ENCODE measurements at places on chromosomes 2 and 18. TPM values are rescaled to one million over a fixed set of nuclear protein-coding genes. Genes with fewer than 3 reads are reported as not detected.

The LRP1B gene
- total RNA-seq: not detected

The TMEM163 gene
- 0.11 TPM for total RNA-seq

The SLC25A12 gene
- 19.5 TPM for total RNA-seq

The TMEM127 gene
- total RNA-seq: 16.6 TPM

The GAREM1 gene
- not detected for total RNA-seq

The BUB1 gene
- 115 TPM for total RNA-seq

The POTEI gene
- not detected for total RNA-seq

The SAG gene
- total RNA-seq: 0.39 TPM

The CCDC150 gene
- 14.6 TPM for total RNA-seq

The MBP gene
- 47.0 TPM for total RNA-seq

The LYG1 gene
- total RNA-seq: 0.66 TPM

The LIPG gene
- 0.71 TPM for total RNA-seq

The SOWAHC gene
- 0.98 TPM for total RNA-seq

The RIT2 gene
- total RNA-seq: not detected

The EHD3 gene
- 1.6 TPM for total RNA-seq

The UCN gene
- total RNA-seq: 1.4 TPM

The UGT1A9 gene
- not detected for total RNA-seq

The DSG1 gene
- total RNA-seq: not detected

The FBXO48 gene
- 2.4 TPM for total RNA-seq

The AGXT gene
- total RNA-seq: not detected

The APOB gene
- total RNA-seq: not detected

The MGAT4A gene
- total RNA-seq: 49.4 TPM

The HAAO gene
- total RNA-seq: 0.86 TPM

The CD8A gene
- 1.1 TPM for total RNA-seq

The VSNL1 gene
- total RNA-seq: not detected

The AKAIN1 gene
- not detected for total RNA-seq

The PROKR1 gene
- total RNA-seq: not detected

The PDCD1 gene
- 33.2 TPM for total RNA-seq

The CCDC195 gene
- total RNA-seq: not detected

The SEH1L gene
- 100 TPM for total RNA-seq

The RAB17 gene
- 0.30 TPM for total RNA-seq

The OSR1 gene
- total RNA-seq: not detected

The LRATD1 gene
- not detected for total RNA-seq

The SETBP1 gene
- 6.3 TPM for total RNA-seq

The ZNF2 gene
- 5.1 TPM for total RNA-seq

The GALNT5 gene
- not detected for total RNA-seq

The NEUROD1 gene
- total RNA-seq: not detected

The ONECUT2 gene
- total RNA-seq: under 0.01 TPM
